Progenitor cell of endocrine pancreas (in vitro differentiated cells): ENCODE measurements at places on chromosomes 7 and 10. TPM values are rescaled to one million over a fixed set of nuclear protein-coding genes. Genes with fewer than 3 reads are reported as not detected.

The EVX1 gene
- total RNA-seq, result not detected in 2 replicates

The CCDC146 gene
- total RNA-seq, result 14.8 TPM in 2 replicates

The STX1A gene
- 40.9 and 46.6 TPM in 2 replicates for total RNA-seq

The GBX1 gene
- total RNA-seq, result 2.0 and 2.1 TPM in 2 replicates

The WNT8B gene
- 2.8 and 3.1 TPM in 2 replicates for total RNA-seq

The TPST1 gene
- total RNA-seq, result 29.6 and 30.5 TPM in 2 replicates

The MMD2 gene
- not detected in 2 replicates for total RNA-seq

The HNRNPA2B1 gene
- total RNA-seq, result 950 and 984 TPM in 2 replicates

The ZNF277 gene
- 24.3 and 25.9 TPM in 2 replicates for total RNA-seq

The MYOF gene
- total RNA-seq, result 25.5 and 35.2 TPM in 2 replicates

The PKD1L1 gene
- 0.67 and 0.89 TPM in 2 replicates for total RNA-seq

The PTPRN2 gene
- 9.4 and 11.4 TPM in 2 replicates for total RNA-seq

The KDM7A gene
- 11.3 and 13.8 TPM in 2 replicates for total RNA-seq

The DPYSL4 gene
- total RNA-seq, result 54.6 and 55.9 TPM in 2 replicates

The CTAGE8 gene
- 7.2 and 8.9 TPM in 2 replicates for total RNA-seq

The TMEM176A gene
- 8.0 and 9.6 TPM in 2 replicates for total RNA-seq

The CLDN3 gene
- 49.0 and 49.9 TPM in 2 replicates for total RNA-seq

The NOS3 gene
- 0.74 and 1.1 TPM in 2 replicates for total RNA-seq

The UPK3BL2 gene
- total RNA-seq, result 9.4 and 13.4 TPM in 2 replicates

The ODAD2 gene
- total RNA-seq, result 0.67 and 0.78 TPM in 2 replicates

The TCERG1L gene
- total RNA-seq, result 0.51 and 0.53 TPM in 2 replicates

The HMX3 gene
- not detected in 2 replicates for total RNA-seq

The ZNF503 gene
- 31.7 and 33.7 TPM in 2 replicates for total RNA-seq

The CYP26A1 gene
- total RNA-seq, result 1.8 and 3.4 TPM in 2 replicates

The OR9A2 gene
- not detected in 2 replicates for total RNA-seq

The AGBL3 gene
- 7.7 and 8.8 TPM in 2 replicates for total RNA-seq

The NME8 gene
- total RNA-seq, result 0.67 and 2.7 TPM in 2 replicates

The EEPD1 gene
- total RNA-seq, result 10.6 and 11.3 TPM in 2 replicates

The VWA2 gene
- 12.1 and 12.4 TPM in 2 replicates for total RNA-seq

The ZNF804B gene
- total RNA-seq, result not detected in 2 replicates

The TMEM213 gene
- total RNA-seq, result not detected in 2 replicates

The TYW1 gene
- 19.6 and 24.9 TPM in 2 replicates for total RNA-seq

The OPN4 gene
- not detected in 2 replicates for total RNA-seq

The CPVL gene
- 22.1 and 23.1 TPM in 2 replicates for total RNA-seq

The ATP6V0E2 gene
- total RNA-seq, result 49.4 and 50.8 TPM in 2 replicates

The HPSE2 gene
- total RNA-seq, result 0.10 TPM in 1 of 2 replicates, not detected in the other

The PSD gene
- 8.9 and 10.7 TPM in 2 replicates for total RNA-seq

The SYNPO2L gene
- total RNA-seq, result 0.07 TPM in 1 of 2 replicates, not detected in the other

The TSPAN33 gene
- total RNA-seq, result 22.2 and 24.5 TPM in 2 replicates

The SFTPA1 gene
- 0.22 TPM in 1 of 2 replicates, not detected in the other for total RNA-seq

The ATP6V1F gene
- 119 and 124 TPM in 2 replicates for total RNA-seq

The AMPH gene
- 1.8 and 1.9 TPM in 2 replicates for total RNA-seq

The PLAU gene
- total RNA-seq, result 0.38 and 0.93 TPM in 2 replicates

The PCDH15 gene
- 0.14 and 1.1 TPM in 2 replicates for total RNA-seq

The AKR1C3 gene
- total RNA-seq, result 4.6 and 9.3 TPM in 2 replicates

The FKBP14 gene
- 25.6 TPM in 2 replicates for total RNA-seq

The GARIN1A gene
- total RNA-seq, result 5.1 and 7.4 TPM in 2 replicates

The SUN3 gene
- not detected in 2 replicates for total RNA-seq

The NKX2-3 gene
- not detected in 2 replicates for total RNA-seq

The EPHB4 gene
- total RNA-seq, result 164 TPM in 2 replicates

The RHEB gene
- 71.7 and 78.8 TPM in 2 replicates for total RNA-seq
